ENCODE measurements at places on chromosomes 3 and 15.

DNA sequence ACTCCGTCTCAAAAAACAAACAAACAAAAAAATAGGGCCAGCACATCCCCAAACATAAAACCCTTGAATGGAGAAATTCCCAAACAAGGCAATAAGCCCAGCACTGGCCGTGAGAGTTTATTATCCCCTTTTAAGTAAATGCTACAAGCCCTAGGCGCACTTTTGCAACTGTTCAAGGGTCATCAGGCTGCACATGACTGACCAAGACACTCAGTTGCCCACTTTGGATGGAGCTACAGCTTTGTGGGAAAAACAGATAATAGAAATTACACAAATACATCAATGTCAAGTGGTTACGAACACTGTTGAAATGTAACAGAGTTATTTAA lies 33.7 kb upstream of the ZNF445 start:
- no peak for DNase-seq

DNA sequence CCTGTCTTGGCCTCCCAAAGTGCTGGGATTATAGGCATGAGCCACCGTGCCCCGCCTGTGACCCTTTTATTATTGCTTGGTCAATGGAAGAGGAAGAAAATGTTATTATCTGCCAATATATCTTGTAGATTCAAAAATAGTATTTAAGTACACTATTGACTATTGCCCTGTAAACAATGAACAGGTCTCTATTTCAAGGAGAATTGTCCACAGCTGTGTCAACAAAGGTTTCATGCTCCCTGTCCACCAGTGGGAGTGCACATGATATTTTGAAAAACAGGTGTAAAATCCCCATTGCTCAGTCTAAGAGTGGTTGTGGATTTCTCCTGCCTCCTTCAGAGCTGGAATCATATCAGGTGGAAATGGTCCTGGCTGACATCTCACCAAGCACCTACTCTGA lies 36.5 kb upstream of the IGF1R start:
- no peak for DNase-seq

GRCh38 chr3:142963234-142963515 lies 299 bp downstream of the PAQR9 start:
- no peak for DNase-seq

DNA sequence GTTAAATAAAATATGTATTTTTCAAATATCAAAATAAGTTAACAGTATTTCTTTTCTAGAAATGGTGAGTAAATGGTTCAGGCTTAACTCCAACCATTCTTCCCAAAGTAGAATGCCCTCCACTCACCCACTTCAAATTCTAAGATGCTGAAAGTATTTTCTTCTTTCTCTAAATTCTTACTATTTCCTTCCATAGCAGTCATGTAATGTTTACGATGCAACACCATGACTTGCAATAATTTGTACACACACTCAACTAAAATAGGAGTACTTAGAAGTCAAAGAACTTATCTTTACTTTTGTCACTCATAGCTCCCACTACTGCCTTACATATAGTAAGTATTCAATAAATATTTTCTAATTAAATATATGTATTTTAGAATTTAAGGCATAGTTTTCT lies 65.0 kb downstream of the AQR start:
- DNase-seq: no peak

DNA sequence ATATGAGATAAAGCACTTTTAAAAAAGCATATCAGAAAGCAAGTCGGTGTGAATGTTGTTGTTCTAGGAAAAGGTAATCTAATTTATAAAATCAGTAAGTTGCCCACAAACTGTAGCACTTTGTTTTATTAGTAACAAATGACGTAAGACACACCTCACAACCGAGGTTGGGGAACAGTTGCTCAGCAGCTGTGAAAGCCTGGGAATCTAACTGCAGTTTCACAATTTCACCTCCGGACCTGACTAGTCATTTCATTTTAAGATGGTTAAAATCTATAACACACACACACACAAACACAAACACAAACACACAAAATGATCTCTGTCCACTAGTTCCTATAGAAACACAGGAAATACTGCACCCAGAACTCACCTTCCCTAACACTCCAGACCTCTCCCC lies 406.7 kb upstream of the NR2F2 start:
- DNase-seq: no peak

- peak; percentile 25 for DNase-seq
Measured at GRCh38 chr3:47010111-47010712, 30.7 kb downstream of the NBEAL2 start.

- no peak for DNase-seq
Measured at GRCh38 chr15:49462232-49462844, 39.3 kb downstream of the FGF7 start.

DNA sequence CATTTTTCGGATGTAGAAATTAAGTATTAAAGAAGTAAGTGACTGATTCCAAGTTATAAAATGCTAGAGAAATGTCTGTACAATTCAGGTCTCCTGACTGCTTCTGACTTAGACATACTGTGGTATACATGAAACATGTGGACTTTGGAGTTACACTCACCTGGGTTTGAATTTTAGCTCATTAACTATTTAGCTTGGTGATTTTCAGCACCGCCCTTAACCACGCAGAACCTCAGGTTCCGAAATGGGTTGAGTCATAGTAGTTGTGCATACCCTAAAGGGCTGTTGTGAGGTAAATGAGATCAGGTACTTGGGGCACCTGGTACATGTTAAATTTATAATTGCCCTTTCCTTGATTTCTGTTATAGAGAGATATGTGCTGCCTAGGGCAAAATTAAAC lies 32.9 kb upstream of the UTS2B start:
- DNase-seq: no peak

DNA sequence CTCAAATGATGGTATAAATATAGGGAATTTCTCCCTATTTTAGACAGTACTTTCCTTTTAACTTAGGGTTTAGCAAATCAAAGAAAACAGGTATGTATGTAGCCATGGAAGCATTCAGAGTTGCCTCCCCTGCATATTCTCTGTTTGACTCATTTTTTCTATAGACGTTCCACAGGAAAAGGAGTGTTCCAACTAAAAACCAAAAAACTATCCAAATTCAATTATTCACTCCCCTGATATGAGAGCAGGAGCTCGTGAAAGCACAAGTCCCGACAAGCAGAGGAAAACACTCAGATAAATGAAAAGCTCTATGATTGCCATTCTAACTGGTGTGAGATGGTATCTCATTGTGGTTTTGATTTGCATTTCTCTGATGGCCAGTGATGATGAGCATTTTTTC lies 119.5 kb downstream of the FRMD5 start:
- DNase-seq: no peak

DNA sequence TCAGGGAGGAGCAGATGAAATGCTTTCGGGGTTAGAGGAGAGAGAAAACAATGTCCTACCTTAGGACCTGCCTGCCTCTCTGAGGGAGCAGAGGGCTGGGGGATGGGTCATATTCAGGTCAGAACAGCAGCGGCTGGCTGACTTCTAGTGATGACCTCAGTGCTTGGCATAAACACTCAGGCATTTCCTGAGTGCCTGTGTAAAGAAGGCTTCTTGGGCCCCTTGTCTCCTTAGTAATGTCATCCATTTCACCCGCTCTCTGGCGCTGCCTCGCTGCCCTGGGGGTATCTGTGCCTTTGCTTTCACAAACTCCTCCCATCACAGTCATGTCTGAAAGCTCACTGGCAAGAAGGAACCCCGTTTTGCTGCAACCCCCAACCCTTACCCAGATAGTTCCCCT lies 82.9 kb upstream of the GSK3B start:
- no peak for DNase-seq

- peak; percentile 77 for DNase-seq
Measured at GRCh38 chr3:71064956-71065763, 518.4 kb downstream of the FOXP1 start.

DNA sequence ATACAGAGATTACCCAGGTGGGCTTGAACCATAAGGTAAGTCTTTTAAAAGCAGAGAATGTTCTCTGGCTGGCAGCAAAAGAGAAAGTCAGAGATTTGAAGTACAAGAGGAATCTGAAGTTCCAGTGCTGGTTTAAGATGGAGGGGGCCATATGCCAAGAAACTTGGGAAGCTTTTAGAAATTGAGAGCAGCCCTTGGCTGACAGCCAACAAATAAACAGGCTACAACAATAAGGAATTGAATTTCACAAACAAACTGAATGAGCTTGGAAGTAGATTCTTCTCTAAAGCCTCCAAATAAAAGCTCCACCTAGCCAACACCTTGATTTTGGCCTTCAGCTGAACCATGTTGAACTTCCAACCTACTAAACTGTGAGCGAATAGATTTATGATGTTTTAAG lies 85.7 kb downstream of the TRIM42 start:
- DNase-seq: no peak

DNA sequence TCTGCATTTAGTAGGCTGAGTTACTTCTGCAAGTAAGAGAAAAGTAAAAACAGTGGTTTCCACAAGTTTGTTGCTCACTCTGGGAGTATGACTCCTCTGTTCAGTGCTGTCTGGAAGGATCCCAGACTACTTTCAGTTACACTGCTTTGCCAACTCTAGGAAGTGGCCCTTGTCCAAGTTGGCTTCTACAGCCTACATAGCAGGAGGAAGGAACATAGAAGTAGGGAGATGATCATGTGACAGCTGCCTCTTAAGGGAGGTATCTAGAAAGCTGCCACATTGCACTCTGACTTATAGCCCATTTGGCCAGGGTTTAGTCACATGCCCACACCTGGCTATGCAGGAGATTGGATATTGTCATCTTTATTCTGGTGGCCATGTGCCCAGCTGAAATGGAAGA lies 298.1 kb downstream of the NSUN3 start:
- no peak for DNase-seq

DNA sequence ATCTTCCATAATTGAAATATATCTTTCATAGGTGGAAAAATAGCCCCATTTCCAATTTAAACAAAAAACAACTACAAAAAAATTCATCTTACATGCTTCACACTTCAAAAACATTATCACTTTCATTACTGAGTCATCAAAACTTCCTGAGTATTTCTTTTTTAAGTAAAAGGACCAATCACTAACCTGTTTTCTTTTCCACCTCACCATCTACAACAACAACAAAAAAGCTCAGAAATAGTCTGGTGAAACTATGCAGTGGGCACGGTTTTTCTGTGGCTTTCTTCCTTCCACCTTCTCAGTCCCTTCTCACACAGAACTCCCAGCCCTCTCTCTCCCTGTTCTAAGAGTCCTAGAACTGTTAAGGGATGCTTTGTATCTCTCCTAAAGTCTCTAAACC lies 20.3 kb upstream of the TNIK start:
- DNase-seq: no peak

GRCh38 chr15:90022345-90022744 lies 21.2 kb downstream of the ZNF710 start:
- DNase-seq: no peak

- DNase-seq: no peak
Measured at GRCh38 chr15:68412218-68412617, 19.7 kb downstream of the ITGA11 start.

- no peak for DNase-seq
Measured at GRCh38 chr15:82056958-82057823, 11.4 kb upstream of the MEX3B start.

- DNase-seq: no peak
Measured at GRCh38 chr3:61288446-61288845, 37.2 kb upstream of the FHIT start.

- no peak for DNase-seq
Measured at GRCh38 chr3:39415983-39416382, 9.5 kb downstream of the RPSA start.

- DNase-seq: no peak
Measured at GRCh38 chr15:28889346-28889745, 3.6 kb downstream of the APBA2 start.

DNA sequence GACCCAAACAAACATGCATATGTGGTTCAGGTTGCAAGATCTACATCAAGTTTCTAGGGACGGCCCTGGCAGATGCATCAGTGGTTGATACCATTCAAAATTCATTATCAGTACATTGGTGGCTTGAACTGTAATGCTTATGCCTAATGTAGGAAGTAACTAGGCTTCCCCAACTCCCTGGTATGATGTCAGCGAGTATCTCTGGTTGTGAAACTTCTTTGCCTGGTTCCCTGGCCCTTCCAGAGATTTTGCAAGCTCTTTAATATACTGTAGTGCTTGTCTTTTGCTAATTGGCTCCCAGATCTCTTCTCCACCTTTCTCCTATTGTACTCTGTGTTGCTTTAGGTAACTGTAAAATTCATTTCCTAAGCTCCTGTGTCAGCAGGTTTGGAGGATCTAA lies 114.8 kb upstream of the RARB start:
- no peak for DNase-seq

DNA sequence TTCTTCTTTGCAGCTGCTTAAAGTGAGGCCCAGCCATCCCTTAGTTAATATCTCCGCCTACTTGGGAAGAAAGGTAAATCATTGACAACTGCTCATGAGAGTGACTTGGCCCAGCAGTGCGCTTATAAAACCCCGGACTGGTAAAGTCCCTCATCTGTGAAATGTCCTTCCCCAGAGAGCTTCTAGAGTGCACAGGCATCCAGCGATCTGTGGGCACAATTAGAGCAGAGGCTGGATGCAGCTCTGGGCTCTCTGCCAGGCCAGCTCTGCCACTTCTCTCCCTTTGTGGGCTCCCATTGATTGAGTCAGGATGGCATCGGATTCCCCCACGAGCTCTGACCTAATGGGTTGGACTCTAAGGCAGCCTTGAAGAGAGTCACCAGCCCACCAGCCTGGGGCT lies 219.0 kb upstream of the LINGO1 start:
- DNase-seq: peak; percentile 17

DNA sequence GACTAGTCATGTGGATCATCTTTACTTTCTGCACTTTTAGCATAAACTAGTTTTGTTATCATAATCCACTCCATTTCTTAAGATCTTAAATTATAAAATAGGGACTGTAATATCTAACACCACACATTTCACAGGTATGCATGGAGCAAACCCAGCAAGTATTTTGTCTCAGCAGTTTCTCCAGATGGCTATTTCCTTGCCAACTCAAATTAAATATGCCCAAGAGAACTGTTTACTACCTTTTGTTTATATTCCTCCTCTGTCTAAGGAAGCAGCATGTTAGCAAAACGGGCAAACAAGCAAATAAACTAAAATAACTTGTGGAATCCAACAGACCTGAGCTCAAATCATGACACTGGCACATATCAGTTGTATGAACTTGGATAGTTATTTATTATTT lies 379.8 kb downstream of the LSAMP start:
- DNase-seq: no peak

DNA sequence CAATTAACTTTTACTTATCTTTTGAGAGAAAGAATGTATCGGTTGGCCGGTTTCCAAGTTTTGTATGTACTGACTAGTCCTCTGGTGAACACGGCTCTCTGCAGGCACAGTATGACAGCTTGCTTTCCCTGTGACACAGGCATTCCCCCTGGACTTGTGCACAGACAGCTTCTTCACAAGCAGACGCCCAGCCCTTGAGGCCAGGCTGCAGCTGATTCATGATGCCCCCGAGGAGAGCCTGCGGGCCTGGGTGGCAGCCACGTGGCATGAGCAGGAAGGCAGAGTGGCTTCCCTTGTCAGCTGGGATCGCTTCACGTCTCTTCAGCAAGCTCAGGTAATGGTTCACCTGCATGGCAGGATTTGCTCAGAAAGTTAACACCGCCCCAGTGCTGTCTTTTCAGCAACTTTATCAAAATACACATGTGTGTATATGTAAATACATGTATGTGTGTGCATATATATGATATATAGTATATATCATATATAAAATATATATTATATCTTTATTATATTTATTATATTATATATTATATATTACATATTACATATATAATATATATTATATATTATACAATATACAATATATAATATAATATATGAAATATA lies 25.5 kb downstream of the FAN1 start:
- DNase-seq: no peak
